GM03348 (cell line): ENCODE measurements at places on chromosomes 7 and 10.

DNA sequence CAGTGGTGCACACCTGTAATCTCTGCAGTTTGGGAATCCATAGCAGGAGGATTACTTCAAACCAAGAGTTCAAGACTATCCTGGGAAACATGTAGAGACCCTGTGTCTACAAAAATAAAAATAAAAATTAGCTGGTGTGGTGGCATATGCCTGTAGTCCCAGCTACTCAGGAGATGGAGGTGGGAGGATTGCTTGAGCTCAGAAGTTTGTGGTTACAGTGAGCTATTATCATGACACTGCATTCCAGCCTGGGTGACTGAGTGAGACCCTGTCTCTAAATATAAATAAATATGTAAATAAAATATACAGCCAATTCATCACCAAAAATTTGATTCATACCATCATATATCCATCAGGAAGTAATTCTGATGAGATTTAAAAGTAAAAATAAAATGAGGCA is 60.9 kb downstream of the ANKRD7 start:
- no peak for DNase-seq

DNA sequence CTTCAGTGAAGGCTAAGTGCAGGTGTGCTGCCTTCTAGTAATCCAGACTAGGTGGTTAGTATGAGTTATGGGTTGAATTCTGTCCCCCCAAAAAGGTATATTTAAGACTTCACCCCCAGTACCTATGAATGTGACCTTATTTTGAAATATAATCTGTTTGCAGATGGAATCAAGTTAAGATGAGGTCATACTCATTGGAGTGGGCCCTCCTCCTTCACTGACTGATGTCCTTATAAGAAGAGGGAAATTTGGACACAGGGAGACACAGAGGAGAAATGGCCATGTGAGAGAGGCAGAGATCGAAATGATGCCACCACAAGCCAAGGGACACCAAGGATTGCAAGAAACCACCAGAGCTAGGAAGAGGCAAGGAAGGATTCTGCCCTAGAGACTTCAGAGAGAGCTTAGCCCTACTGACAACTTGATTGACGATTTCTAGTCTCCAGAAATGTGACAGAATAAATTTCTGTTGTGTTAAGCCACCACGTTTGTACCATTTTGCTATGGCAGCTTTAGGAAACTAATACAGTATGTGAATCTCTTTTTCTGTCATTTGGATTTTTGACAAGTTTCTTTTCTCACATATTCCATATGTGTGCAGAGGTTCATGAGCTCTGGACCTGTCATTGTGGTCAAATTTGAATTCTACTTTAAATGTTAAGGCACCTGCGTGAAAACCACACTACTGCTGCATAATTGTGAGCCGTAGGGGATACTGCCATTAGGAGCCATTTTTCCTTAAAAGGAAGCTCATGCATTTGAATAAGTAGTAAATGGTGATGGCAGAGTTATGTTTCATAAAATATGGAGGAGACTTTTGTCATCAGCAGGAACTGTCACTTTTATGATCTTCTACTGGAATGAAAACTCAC is 2.6 kb upstream of the RPA3 start:
- no peak for DNase-seq

DNA sequence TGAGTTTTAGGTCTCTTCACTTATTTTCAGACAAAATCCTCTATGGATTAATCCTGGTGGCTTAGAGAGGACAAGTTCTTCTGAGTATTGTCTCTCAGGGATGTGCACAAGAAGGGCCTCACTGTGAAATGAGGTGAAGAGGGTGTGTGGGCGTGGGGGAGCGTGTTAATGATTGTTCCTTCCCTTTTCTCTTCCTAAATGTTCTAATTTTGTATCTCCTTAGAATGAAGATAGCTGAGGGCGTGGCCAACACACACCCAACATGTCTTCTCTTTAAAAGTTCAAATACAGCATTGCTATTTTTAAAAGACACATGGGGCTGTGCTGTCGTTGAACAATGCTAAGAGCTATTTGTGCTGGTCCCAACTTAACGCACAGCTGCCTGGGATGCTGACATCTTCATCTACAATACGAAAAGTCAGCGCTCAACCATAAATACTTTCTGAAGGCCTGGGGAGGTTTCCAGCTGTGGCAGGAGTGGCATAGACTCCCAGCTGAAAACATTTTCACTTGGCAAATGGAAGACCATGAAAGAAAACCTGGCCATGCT is 135.9 kb downstream of the JCAD start:
- DNase-seq = no peak

DNA sequence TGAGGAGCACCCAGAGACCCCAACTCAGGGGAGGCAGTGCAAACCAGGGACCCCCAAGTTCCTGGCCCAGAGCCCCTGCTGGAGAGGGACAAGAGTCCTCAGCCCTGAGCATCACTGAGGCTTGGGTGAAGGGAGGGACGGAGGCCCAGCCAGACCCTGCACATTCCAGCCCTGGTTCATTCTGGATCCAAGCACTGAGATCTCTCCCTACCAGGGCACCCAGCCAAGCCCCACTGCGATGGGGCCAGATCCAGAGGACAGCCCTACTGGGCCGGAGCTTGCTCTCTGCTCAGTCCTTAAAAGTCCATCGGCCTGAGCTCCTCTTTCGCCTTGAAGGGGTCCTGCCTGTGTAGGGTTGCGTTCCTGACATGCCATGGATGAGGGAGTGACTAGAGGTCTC is 40.5 kb upstream of the RABGEF1 start:
- peak; percentile 20 for DNase-seq

DNA sequence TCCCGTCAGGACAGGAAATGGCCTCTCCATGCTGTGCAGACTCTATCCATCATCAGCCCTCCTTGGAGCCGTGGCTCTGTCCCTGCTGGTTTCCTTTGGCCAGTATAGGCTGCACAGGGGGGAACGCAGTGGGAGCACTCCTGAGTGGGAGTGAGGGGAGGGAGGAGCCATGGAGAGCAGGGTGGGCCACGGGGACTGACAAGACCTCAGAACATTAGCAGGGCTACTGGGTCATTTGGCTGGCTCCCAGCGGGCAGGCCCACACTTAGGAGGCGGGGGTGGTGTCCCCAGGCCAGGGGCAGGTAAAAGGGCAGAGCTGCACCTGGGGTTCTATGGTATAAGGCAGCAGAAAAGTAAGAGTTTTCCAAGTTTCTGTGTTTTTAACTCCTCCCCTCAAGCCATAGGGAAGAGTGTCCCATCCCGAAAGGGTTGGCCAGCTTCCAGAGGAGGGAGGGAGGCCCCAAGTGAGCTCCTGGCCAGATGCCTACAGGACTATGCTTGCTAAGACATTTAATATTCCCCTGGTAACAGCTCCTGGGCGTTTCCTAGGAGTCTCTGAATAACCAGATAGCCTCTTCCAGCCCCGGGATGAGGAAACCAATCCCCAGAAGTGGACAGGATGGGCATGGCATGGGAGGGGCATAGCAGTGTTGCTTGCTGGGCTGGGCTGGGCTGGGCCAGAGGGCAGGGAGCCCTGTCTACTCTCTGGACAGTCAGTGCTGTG is 5.5 kb upstream of the OPN4 start:
- DNase-seq = peak; percentile 91

DNA sequence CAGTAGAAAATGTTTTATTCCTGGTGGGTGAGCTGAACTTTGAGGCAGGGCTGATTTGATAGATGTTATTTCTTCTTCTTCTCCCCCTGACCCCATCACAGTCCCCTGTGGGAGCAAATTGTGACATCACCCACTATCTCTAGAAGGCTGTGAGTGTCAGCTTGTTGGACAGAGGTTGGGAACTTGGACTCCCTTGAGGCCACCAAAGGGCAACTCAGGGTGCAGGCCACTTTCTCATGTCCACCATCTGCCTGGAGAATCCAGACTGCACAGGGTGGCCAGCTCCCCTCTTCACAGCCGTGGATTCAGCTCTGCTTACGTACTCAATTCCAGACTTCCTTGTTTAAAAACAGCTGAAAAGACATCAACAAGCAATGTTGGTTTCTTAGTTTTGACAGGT is 103.0 kb downstream of the LRRC18 start:
- no peak for DNase-seq

GRCh38 chr7:76173566-76174205 is 28.0 kb upstream of the SRRM3 start:
- DNase-seq = no peak

DNA sequence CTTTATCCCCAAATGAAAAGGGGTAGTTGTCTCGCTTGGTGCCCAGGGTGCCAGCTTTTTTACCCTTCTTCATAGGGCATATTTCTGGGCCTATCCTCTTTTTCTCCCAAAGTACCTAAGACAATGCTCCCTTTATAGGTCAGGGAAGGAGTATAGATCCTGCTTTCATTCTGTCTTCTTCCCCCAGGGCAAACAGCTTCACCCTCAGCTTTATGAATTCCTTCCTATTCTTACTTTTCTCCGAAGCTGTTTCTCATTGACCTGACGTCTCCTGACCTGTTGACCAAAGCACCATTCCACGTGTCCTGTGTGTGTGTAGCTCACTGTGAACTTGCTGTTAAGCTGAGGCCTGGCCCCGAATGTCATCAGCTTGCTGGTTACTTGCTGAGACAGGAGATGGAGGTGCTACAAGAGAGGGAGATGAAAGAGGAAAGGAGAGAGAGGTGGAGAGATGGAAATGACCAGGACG is 48.9 kb downstream of the PYROXD2 start:
- DNase-seq = no peak

DNA sequence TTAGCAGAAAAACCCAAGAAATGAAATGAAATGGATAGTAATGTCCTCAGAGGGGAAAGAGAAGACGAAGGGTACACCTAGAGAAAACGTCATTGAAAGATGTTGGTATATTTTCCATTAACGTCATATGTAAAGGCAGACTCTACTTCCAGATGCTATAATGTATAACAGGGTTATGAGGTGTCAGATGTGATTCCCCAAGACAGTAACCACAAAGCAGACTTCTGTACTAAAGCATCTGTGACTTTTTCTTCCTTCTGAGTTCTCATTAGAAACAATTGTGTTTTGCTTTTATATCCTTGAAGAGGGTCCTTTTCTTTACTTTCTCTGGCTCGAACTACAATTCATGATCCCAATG is 37.4 kb downstream of the LRRC72 start:
- no peak for DNase-seq

- peak; percentile 83 for DNase-seq
Observed at GRCh38 chr7:33986951-33987947, 81.9 kb downstream of the BMPER start.

DNA sequence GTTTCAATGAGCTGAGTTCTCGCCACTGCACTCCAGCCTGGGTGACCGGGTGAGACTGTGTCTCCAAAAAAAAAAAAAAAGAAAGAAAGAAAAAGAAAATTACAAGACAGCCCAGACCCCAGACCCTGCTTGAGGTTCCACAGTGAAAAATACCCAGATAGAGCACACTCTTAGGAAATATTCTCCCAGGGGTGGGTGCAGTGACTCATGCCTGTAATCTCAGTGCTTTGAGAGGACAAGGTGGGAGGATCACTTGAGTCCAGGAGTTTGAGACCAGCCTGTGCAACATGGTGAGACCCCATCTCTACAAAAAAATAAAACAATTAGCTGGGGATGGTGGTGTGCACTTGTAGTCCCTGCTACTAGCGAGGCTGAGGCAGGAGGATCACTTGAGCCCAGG is 41.1 kb upstream of the GTF2IRD1 start:
- no peak for DNase-seq

DNA sequence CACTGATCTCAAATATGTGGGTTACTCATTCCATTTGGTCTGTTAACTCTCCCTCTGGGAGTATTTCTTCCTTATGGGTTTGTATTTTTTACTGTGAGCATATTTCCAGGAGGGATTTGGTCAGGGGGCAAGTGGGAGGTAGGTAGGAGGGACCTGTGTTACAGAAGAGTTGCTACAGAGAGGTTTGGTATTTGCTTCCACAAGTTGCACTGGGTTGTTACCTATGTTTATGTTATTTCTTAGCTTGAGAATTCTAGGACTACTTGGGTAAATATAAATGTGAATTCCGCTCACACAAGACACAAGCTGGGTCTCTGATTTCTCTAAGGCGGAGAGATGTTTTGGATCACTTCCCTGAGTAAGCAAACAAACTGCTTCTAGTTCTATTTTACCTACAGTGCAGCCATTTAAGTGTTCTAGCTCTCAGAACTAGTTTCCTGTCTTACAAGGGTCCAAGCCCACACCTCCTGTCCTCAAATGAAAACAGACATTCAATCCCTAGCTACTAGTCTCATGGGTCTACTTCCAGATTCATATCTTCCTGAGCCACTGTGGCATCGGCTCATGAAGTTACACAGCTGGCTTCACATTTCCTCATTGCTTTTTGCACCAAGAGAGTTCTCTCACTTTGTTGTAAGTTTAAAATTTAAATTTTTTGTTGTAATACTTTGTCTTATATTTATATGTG is 75.4 kb upstream of the PPP1R3C start:
- no peak for DNase-seq

DNA sequence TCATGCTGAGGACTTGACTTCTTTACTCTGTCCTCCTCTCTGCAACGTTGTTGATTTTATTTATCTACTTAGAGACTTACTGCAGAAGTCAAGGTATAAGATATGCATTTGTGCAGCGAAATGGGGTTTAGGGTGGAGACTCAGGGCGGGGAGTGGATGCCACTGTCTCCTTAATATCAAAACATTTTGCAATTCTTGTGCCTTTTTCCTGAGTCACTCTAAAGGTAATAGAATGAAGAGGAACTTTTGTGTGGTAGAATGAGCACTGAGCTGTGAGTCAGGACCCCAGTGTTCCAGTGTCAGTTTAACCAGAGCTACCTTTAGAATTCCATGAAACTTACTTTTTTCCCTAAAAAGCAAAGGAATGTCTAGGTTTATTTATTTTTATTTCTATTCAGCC is 78.2 kb downstream of the VTI1A start:
- peak; percentile 4 for DNase-seq

GRCh38 chr10:113663142-113663541 is 699 bp downstream of the NRAP start:
- no peak for DNase-seq

DNA sequence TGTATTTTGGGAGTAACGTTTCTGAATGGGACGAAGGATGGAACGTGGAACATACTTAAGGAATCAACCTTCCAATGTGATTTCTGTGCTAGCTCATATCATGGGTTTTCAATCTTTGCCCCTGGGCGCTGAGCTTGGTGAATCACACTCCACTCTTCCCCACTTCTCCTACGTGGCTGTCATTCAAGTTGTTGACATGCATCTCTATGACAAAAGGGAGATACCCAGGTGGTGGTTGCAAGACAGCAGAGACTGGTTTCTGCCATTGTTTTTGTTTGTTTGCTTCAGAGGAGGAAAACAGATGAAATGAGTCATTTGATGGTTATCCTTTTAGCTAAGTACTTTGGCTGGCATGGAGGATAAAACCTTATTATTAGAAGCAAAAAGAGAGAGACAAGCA is 573.9 kb downstream of the GATA3 start:
- no peak for DNase-seq

- no peak for DNase-seq
Observed at GRCh38 chr7:158442260-158442659, 145.4 kb downstream of the PTPRN2 start.

DNA sequence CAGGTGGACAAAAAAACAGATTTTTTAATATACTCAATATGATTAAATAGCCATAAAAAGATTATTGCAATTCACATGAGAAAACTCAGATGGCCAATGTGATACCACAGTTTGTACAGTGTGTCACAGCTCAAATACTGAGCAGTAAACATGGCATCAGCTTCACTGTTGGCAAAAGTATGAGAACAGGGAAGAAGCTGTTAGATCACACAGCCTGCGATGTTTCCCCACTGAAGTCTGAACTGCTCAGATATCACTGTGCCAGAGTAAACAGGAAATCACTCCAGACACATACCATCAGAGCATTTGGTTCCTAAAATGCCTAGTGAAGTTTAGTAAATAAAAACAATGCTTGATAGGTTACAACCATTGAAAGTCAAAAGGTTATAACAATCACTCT is 347.8 kb downstream of the ETV1 start:
- DNase-seq = peak; percentile 33

- DNase-seq = no peak
Observed at GRCh38 chr10:14858338-14858960, 20.2 kb upstream of the SUV39H2 start.

- peak; percentile 35 for DNase-seq
Observed at GRCh38 chr10:90847436-90847835, 10.4 kb downstream of the HTR7 start.
